ENCODE measurements at places on chromosomes 1 and 21. TPM values are rescaled to one million over a fixed set of nuclear protein-coding genes. Genes with fewer than 3 reads are reported as not detected.

The LRRC53 gene
- not detected for polyA plus RNA-seq

The EPHB2 gene
- 0.06 TPM for polyA plus RNA-seq

The HFM1 gene
- 0.46 TPM for polyA plus RNA-seq

The TMEM51 gene
- 0.97 TPM for polyA plus RNA-seq

All from psoas muscle (tissue), 8 donors.